ENCODE measurements at places on chromosomes 4 and X.
A peak's percentile ranks its signal among the peaks of the same experiment; 100 is the strongest.

- DNase-seq, result no peak
These were observed 1476.1 kb upstream of the TENM3 start for GRCh38 chr4:180766944-180767729.

DNA sequence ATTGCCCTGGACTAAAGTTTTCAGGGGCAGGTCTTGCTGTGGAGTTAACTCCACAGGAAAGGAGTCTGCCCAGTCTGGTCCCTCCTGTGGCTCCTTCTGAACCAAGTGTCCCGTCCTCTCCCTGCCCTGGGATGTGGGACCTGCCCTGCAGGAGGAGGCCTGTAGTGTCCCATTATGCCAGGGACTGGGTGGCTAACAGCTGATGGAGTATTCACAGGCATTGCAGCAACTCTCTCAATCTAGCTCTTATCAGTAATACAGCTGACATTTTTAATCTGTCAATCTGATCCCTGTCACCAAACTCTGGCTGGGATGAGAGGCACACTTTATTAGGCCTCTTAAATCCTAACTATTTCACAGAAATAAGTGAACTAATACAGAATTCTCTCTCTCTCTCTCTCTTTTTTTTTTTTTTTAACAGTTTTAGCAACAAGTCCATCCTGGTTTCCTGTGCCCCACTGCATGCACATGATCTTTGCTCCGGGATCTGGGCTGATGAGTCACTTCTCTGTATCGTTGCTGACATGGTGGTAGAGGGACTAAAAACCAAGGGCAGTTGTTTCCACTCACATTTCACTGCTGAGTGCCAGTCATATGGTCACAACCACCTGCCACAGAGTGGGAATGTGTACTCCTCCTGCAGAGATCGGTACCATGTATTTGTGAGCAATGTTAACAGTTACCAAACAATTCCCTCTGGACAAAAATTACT is 39.1 kb downstream of the HAND2 start:
- no peak for DNase-seq

- DNase-seq, result no peak
These were observed 22.8 kb downstream of the REELD1 start for GRCh38 chr4:146237092-146237491.

DNA sequence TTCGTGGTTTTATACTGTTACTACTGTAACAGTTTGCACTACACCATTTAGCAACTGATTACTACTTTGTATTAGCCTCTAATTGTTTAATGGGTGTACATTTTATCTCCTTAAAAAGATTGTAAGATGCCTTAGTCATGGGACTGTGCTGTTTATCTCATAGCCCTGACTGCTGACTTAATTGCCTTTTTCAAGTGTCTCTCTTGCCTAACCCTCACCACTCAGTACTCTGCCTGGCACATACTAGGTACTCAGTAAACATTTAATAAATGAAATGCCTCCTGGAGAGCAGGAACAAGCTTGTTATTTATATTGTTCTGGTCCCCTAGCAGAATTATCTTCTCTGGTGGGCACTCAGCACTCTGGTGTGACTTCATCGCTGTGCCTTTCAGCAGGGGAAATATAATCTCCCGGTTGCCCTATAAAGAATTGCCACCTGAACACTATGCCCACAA is 1.7 kb upstream of the STIM2 start:
- no peak for DNase-seq

DNA sequence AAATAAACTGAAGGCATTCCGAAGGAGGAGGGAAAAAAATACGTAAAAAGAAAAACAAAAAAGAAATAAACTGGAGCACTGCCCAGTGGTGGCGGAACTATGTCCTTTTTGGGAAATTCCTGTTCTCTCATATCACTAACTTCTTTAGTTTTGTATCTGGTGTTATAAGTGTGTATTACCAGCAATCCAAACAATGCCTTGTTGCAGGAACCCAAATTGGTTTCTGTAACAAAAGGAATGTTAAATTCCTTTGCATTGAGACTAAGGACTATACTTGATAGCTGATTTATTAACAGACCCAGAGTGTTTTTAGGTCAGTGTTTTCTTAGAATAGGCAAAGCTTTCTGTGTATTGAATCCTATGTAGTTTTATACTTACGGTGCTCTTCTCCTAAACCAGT is 6.6 kb downstream of the CCNG2 start:
- DNase-seq, result no peak

- DNase-seq, result no peak
These were observed 29.3 kb downstream of the SMIM20 start for GRCh38 chr4:25943312-25943711.

DNA sequence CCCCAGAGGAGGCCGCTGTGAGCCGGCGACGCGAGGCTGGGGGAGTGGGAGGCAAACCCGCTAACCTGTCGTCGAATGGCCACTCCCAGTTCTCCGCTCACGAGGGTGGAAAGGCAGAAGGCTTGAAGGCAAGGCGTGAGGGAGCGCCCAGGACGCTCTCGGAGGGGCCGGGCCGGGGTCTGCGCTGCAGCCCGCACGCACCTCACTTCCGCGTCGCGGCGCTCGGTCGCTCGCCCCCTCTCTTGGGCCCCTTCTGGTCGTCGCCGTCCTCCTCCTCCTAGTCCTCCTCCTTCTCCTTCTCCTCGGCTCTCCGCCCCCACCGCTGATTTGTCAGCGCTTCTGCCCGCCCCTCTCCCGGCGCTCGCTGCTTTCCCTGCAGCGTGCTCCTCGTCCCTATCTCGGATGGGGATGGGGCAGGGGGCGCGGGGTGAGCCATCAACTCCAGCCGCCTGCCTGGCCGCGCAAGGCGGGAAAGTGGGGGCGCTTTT is at the start of gene SNCA:
SNCA (minus strand) TSS at position 265 of the 488 bp plus-strand sequence. CDS start 1,494 bp downstream, outside the sequence.
- DNase-seq, result peak; percentile 45

DNA sequence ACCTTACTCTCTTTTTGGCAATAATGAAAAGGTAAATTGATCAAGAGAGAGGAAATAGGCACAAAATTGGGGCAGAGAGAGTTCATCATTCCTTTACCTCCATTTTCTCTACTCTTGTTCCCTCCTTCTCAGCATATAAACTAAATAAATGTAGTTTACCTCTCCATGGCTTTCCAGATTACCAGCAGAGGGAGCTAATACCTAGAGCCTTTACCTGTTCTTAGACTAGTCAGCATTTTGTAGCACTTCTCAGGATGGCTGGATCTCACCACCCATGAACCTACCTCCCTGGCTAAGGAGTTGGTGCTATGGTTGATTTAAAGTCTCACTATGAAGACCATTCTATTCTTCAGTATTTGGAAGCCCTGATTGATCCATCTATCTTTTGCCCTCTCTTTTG is 15.7 kb downstream of the OFD1 start:
- no peak for DNase-seq

DNA sequence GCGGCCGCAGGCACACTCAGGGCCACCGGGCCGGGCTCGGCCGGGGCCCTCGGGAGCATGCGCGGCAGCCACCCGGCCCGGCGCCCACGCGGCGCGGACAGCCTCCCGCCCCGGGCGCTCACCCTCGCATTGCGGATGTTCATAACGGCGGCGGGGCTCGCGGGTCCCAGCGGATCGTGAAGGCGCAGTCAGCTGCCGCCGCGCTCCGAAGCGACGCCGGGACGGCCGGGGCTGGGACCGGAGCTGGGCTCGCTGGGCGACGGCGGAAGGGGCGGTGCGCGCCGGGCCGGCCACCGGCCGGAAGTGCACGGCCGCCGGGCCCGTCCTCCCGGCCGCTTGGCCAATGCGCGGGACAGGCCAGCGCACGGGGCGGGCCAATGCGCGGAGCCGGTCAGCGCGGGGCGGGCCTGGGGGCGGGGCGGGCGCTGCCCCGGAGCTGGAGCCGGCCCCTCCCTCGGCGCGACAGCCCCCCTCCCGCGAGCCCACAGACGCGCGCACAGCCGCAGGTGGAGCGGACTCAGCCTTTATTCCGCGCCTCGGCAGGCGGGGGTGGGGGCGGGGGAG is at the start of gene NAA10:
NAA10 (minus strand) TSS at position 276 of the 564 bp plus-strand sequence; CDS start at position 143, 133 bp downstream.
- peak; percentile 66 for DNase-seq

GRCh38 chrX:112577146-112577545 is 102.6 kb downstream of the LHFPL1 start:
- DNase-seq, result no peak

GRCh38 chr4:156201050-156201449 is 247.4 kb upstream of the CTSO start:
- no peak for DNase-seq

DNA sequence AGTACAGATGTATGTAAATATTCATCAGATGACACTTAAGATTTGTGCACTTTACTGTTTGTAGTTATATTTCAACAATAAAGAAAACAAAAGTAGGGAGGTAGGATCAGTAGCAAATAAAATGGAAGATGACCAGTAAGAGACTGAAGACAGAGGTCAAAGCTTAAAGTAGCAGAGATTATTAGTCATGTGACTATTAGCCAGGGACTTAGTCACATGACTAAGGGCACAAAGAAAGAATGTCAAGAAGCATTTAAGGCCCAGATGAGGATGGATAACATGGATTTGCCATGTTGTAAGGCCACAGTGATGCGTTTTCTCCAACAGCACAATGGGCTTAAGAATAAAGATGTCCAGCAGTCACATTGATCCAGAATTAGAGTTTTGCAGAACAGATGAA is 479.6 kb downstream of the BCOR start:
- DNase-seq, result no peak

- no peak for DNase-seq
These were observed 30.9 kb upstream of the HHIP start for GRCh38 chr4:144614850-144615585.

DNA sequence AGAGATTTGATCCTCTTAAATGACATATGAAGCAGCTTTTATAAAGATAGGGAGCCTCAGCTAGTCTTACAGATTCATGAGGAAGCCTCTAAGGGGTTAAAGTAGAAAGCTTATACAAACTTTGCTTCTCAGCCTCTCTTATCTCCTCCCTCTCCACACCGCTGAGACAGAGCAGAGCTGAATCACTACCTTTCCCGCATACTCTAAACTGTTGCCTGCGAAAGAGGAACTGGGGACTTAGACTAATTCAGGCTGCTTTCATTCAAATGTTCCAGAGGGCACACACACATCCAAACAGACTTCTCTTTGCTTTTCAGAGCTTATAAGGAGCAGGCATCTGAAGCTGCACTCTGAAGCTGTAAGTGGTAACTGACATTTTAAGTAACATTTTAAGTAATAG is at the start of gene SERTM2:
SERTM2 (plus strand) TSS at position 169 of the 400 bp plus-strand sequence. CDS start 7,213 bp downstream, outside the sequence.
- no peak for DNase-seq

GRCh38 chr4:105490523-105490922 is 16.7 kb upstream of the PPA2 start:
- DNase-seq, result no peak

GRCh38 chr4:40193578-40193977 is 3.3 kb upstream of the RHOH start:
- no peak for DNase-seq

- no peak for DNase-seq
These were observed 160.2 kb upstream of the CPEB2 start for GRCh38 chr4:14841801-14842768.

GRCh38 chrX:108088511-108088910 is 2.8 kb downstream of the PSMD10 start:
- DNase-seq, result no peak

DNA sequence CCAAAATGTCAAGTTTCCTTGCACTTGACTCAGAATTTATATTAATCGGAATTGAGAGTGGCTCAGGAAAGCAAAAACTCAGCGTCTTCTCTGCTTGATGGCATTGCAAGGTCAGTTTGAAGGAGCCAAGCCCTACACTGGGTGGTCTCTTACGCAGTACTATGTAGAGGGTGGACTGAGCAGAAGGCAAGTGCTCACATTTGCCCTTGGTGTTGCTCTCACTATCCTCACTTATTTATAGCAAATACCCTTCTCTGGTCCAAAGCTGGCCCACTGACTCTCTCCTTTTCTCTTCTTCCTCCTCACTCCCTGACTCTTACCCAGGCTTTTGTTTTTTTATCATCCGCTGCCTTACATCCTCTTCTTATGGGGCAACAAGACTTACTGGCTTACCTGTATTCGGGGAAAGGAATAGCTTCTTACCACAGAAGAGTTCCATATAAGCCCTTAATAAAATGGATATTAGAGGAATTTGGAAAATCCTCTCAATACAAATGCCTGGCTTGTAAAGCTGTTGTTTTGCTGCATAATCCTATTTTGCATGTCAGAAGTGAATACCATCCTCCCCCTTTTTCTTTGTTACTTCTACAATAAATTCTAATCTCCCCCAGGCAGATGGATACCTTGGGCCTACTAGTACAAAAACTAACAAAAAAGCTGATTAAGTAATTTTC is 24.8 kb upstream of the GATB start:
- no peak for DNase-seq

DNA sequence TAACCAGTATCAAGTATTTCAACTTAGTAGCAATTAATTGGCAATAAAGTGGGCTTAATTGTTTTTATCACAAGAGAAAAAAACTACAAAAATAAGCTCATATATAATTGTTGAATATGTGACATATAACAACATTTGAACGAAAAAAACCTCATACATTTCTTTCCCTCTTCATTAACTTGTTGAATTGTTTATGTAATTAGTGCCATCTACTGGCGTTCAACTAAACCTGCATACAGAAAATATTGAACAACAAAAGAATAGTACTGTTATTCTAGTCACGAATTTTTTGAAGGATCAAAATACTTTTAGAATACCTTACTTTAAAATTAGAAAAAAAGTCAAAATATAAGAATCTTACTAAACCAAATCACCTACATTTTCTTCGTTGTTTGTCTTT is 586.5 kb upstream of the FTHL17 start:
- no peak for DNase-seq

DNA sequence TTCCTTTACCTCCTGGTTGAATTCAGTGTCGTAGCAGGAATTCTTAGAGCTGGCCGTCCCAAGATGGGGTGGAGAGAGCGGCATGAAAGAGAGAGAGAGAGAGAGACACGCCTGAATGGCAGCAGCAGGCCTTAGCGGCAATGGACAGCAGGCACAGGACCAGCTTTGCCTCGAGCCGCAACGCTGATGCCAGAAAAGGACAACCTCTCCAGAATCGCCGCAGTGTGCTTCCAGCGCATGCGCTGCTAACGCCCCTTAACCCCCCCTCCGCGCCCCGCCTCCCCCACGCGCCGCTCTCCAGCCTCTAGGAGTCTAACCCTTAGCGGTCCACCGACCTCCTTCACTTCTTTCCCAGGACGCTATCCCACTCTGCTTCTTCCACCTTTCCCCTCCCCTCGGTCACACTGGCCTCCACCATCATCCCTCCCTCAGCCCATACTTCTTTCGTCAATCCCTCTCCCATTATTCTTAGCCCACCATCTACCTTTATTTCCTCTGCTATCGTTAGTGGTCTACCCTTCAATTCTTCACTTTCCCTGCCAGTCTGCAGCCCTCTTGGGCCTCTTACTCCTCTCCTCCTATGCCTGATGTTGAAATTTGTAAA is 10.5 kb upstream of the ZCCHC13 start:
- peak; percentile 66 for DNase-seq

- DNase-seq, result no peak
These were observed 145.7 kb upstream of the TBC1D9 start for GRCh38 chr4:140901736-140902336.

DNA sequence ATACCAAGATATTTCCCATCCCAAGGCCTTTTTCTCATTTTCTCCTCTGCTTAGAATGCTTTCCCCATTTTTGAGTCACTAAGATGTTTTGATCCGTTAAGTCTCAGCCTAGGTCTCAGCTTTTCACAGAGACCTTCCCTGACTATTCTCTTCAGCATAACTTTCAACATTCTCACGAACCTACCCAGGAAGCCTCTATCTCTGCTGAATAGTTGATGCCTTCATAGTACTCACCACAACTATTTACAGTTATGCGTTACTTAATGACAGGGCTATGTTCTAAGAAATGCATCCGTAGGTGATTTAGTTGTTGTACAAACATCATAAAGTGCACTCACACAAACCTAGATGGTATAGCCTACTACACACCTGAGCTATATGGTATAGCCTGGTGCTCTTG is 64.5 kb downstream of the ARL9 start:
- no peak for DNase-seq

- no peak for DNase-seq
These were observed 106.1 kb downstream of the CLDN22 start for GRCh38 chr4:183213996-183214395.
